ENCODE measurements at places on chromosomes 16 and 17.

DNA sequence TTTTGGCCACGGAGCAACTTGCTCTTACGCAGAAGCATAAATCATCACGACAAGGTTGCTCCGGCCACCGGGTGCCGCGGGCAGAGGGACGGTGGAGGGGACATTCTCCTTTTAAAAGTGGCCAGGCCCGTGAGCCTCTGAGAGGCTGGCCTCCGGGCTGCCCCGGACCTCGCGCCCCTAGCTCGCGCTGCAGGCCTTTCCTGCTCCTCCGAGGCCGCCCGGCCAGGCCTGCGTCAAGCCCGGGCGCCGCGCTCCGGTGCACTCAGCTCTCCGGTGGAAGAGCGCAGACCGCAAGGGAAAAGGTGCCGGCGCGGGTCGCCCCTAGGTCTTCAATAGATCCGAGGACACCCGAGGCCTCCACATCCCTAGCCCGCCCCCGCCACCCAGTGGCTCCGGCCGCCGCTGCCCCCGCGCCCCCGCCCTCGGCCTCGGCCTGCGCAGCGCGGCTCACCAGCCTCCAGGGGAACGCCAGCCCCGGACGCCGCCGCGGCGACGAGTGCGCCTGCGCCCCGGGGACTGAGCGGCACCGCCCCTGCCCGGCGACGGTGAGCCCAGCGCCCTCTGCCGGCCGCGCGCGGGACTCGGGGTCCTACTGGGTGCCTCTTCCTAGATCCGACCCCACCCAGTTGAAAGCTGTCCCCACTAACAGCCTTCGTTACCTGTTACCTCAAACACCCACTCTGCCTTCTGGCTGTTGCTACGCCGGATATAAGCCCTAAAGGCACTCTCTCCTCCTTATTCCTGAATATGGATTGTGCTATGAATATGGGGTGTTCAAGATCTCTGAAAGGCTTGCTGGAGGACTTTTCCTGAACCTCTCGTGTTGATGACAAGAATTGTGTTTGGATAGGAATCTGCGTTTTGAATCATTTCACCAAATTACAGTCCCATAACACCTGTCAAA, at the start of gene LYRM9:
LYRM9 (minus strand) TSS at position 500 of the 904 bp plus-strand sequence. CDS start 10,671 bp downstream, outside the sequence.
- peak; percentile 84 for DNase-seq

DNA sequence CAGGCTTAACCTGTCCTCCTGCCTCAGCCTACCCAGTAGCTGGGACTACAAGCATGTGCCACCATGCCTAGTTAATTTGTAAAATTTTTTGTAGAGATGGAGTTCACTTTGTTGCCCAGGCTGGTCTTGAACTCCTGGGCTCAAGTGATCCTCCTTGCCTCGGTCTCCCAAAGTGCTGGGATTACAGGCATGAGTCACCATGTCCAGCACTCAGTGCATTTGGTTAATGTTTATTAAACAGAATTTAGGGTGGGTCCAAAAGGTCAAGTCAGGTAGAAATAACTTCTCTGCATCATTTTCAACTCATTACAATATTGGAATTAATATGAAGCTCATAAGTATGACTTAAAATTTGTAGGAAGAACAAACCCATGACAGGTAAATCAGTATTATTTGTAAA, 55.7 kb downstream of the RHOT1 start:
- DNase-seq, result no peak

GRCh38 chr16:68238029-68238345, 2.1 kb upstream of the ESRP2 start:
- DNase-seq, result no peak

DNA sequence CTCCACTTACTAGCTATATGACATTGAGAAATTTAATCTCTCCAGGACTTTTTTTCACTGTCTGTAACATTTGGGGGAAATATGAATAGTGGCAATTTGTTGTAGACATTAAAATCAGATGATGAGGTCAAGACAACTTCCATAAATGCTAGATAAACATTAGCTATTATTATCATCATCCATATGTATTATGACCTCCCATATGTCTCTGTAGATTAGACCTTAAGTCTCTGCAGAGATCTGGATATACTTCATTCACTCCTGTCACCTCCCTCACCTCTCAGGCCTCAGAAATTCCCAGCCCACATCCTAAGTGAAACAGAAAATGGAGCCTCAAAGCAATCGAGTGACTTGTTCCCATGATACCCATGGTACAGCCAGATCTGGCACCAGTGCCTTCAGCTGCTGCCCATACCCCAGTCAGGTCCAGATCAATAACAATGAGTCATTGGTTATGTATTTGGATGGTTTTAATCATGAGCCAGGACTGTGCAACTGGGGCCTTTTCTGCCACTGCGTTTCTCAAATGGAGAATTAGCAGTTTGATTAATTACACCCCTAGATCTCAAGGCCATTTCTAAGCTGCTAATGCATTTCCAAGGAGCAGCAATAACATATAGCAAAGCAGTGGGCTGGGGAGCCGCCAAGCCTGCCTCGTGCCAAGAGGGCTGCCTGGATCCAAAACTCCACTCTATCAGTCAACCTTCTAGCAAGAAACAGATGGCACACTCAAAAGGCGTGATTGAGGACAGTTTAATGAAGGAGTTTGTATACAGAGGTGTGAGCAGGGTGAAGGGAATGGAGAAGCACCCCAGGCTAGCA, 2.6 kb upstream of the FDXR start:
- no peak for DNase-seq

DNA sequence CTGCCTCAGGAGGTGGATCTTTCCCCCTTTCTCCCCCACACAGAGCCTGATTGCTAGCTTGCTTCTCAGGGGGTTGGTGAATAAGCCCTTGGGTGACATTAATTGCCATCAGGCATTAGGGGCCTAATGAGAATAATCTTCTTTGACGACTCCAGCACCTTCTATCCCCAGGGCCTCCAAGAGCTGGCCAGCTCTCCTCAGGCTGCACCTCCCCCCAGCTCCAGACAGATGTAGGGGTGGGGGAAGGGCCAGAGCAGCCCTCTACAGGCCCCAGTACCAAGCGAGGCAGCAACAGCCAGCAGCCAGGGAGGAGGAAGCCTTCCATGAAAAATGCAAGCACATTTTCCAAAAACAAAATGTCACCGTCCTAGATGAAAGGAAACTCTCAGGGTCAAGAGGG, 1.4 kb upstream of the TMEM132E start:
- DNase-seq, result no peak

DNA sequence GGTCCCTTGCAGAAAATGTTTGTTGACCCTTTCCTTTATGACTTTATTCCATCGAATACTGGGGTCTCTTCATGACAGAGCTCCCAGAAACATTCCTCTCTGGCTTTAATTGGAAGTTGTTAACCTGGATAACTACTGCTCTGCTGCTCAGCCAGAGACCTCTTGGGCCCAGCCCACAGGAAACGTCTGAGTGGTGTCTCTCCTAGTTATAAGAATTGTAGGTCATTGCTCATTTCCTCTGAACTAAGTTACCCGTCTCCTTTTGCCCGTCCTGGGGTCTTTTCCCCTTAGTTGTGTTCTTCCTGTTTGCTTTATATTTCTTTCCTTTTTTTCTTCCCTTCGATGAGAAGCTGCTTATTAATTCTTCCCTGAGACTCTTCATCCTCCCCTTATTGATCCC, 9.0 kb downstream of the MAP2K6 start:
- DNase-seq, result no peak

- peak; percentile 26 for DNase-seq
Observed at GRCh38 chr17:31211352-31212012, 85.6 kb downstream of the OMG start.

- DNase-seq, result no peak
Observed at GRCh38 chr17:70286391-70286790, 117.1 kb downstream of the KCNJ2 start.

- DNase-seq, result peak; percentile 25
Observed at GRCh38 chr17:32341141-32341856, 674 bp downstream of the C17orf75 start.

GRCh38 chr17:58648236-58648635, 43.6 kb downstream of the TEX14 start:
- no peak for DNase-seq

DNA sequence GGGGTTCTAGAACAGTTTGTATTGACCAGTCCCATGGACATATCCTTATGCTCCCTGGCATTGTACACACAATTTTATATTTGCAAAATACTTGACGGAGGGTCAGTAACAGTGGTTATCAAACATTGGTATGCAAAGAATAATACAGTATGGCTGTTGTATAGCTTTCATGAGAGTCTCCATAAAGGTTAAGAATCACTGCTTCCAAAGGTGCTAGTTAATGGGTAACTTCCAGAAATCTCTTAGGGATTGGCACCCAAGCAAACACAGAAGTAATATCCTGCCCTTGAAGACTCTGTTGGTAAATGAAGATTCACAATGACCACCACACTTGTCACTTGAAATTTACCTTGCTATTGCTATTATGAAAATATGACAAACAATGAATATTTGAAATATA, 239.2 kb downstream of the ZFHX3 start:
- no peak for DNase-seq

DNA sequence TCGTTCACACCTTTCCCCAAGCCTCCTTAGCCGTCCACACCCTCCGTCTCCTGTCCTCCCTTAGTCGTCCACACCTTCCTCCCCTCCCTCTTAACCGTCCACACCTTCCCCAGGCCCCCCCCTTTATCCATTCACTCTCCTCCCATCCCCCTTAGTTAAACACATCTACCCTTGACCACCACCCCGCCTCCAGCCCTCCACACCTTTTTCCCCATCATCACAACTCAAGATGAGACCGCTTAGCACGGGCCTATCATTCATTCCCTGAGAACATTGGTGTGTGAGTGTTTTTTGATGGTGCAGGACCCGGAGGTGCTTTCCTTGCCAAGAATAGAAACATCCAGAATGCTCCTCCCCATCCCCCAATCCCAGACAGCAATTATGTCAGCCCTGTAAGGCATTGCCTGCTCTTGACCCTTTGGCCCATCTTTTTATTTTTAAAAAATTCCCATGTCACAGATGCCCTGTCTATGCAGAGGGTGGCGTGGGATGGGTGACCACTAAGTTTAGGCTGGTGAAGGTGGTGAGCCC, 1.4 kb downstream of the TENT4B start:
- DNase-seq, result no peak

DNA sequence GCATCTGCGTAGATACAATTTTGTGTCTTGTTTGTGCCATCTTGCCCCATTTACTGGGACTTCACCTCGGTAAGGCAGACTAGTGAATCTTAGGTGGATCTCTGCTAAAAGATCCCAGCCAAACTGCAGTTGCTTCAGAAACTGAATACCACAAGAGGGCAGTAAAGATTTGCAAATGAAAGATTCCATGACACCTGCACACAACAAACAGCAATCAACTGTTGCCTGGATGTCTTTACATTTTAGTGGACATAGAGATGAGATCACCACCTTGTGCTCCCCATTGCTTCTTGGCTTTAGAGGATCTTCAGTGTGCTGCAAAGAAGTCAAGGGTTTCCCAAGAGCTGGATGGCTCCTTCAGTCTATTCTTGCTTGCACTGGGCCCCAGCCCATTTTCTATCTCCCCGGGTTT, 119.2 kb upstream of the CACNG5 start:
- peak; percentile 55 for DNase-seq

- peak; percentile 76 for DNase-seq
Observed at GRCh38 chr16:2037647-2038381, 9.8 kb downstream of the NTHL1 start.

DNA sequence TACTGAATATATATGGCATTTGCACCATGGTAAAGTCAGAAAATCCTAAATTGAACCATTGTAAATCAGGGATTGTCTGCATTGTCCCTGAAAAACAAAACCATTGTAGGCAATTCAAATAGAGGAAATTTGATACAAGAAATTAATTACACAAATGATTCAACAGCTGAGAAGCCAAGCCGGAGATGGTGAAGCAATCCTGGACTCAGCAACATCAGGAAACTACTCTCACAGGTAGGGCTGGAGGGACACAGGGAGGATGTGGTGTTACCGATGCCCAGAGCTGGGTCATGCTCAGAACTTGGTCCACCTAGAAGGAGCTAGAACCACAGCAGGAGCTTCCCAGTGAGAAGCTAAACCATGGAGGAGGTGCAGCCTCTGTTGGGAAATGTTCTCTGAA, 18.5 kb upstream of the SCNN1B start:
- DNase-seq, result no peak

DNA sequence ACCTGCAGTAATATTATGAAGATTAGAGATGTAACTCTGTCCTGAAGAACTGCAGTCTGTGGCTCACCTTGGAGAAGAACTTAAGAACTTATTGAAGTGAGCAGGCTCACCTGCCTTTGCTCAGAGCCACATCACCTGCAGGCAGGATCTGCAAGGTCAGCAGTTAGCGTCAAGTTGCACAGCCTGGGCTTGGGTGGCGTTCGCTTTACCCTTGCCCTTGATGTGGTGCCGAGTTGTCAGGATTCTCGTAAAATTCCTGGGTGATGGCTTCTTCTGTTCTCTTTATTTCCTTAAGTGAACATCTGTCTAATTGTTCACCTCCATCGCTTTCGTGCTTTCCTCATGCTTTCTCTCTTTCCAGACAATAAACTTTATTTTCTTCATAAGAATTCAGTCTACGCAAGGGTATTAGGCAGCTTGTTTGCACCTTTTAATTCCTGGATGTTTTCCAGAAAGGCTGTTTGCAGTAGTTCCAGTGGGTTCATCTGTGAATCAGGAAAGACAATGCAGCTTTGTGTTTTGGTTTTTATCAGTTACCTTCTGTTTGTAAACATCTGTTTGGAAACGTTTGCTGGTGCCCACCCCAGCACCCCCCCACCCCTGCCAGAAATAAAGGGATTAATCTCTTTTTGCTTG, 254.3 kb downstream of the WWOX start:
- no peak for DNase-seq

- DNase-seq, result no peak
Observed at GRCh38 chr17:64460955-64461354, 12.0 kb downstream of the MILR1 start.

GRCh38 chr16:66058172-66058691, 308.3 kb upstream of the CDH5 start:
- peak; percentile 95 for DNase-seq

DNA sequence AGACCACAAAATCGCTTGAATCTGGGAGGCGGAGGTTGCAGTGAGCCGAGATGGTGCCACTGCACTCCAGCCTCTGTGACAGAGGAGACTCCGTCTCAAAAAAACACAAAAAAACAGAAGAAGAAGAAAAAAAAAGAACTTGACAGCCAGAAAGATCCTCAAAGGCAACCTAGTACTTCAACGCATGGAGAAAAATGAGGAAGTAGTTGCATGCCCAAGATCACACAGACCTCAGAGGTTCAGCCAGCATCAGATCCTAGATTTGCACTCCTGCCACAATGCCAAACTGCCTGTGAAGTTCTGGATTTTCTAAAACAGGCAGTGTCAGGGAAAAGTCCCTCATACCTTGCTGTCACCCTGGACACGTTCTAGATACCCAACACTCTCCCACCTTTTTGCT, 1.5 kb downstream of the ATPAF2 start:
- no peak for DNase-seq

GRCh38 chr17:76264425-76264754, 758 bp upstream of the UBALD2 start:
- no peak for DNase-seq

GRCh38 chr16:24652209-24652712, 77.2 kb upstream of the TNRC6A start:
- peak; percentile 40 for DNase-seq

DNA sequence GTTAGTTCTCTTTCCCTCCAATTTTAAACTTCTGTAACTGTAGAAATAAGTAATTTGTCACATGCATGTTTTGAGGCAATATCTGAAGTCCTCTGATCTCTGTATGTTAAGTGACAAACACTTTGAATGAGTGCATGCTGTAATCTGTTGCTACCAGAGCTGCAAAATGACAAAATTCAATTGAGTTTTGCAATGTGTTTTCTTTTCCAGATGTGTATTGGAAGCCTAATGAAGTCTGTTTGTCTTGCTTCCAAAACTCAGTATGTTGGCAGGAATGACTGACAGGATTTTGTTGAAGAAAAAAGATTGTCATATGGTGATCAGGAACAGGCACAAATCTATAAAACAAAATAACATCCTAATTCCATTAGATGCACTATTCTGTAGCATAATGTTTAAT, 561.6 kb upstream of the CDH8 start:
- DNase-seq, result no peak
